ENCODE measurements at places on chromosomes 1 and 21.

DNA sequence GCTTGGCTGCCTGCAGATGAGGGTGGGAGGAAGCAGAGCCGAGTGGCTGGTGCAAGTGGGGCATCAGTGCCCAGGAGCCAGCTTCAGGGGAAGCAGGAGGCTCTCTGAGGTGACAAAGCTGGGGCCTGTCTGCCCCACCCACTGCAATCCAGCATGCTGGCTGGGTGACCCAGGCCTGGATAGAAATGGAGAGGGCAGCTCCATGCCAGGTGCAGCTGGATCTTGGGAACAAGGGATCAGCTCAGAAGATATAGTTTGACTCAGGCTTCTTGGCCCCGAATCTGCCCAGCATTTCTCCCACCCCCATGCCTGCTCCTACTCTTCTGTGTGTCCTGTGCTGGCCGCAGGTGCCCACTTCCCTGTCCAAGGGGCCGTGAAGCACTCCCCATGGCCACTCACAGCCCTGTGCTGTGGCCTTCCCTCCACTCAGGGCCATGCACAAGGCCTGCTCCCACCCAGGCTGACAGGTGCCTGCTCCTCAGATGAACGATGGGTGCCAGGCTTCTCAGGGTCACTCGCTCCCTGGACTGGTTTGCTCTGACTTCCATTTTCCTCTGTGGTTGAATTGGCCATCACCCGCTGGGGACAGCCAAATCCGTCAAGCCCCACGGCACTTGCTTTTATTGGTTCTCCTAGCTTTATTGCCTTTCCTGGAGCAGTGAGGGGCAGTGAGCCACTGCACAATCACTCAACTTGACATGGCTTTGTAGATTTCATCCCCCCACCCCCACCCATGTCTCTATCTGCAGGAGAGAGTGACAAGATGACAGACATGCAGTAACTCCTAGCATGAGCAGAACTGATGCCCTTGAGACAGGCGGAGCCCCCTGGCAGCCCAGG lies 174.8 kb upstream of the VAMP3 start:
- DNase-seq: no peak

- no peak for DNase-seq
These were observed 87.4 kb downstream of the FASLG start for GRCh38 chr1:172746091-172746949.

DNA sequence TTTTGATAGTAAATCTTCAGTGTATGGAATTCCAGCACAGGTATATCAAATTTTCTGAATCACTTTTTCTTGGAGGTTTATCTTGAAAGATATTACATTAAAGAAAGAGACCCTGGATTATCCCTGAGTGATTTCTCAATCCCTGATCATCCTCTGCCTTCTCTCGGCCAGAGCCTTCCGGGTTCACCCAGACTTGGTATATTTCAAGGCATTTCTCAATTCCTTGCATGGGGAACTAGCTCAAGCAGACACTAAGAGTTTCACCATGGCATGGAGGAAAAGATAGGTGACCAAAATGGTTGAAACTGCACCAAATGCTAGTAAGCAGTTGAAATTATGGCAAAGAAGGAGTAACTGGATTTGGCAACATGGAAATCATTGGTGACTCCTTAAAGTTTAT lies 5.7 kb downstream of the VAMP4 start:
- DNase-seq: no peak

DNA sequence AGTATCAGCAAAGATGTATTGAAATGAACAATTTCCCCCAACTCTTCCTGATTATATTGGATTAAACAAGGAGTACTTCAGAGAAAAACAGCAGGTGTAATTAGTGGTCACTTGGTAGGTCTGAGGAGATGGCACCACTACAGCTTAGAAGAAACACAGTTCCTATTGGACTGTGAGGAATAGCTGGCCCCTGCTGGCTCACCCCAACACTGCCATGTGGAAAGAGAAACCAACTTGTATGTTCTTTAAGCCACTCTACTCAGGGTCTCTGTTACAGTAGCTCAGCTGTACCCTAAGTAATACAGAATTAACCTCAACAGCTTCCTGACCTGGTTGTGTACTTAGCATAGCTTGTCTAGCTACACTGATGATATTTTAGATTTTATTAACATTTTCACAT lies 26.5 kb upstream of the MTR start:
- DNase-seq: no peak

- no peak for DNase-seq
These were observed 100.0 kb upstream of the CLDN14 start for GRCh38 chr21:36579898-36580297.

DNA sequence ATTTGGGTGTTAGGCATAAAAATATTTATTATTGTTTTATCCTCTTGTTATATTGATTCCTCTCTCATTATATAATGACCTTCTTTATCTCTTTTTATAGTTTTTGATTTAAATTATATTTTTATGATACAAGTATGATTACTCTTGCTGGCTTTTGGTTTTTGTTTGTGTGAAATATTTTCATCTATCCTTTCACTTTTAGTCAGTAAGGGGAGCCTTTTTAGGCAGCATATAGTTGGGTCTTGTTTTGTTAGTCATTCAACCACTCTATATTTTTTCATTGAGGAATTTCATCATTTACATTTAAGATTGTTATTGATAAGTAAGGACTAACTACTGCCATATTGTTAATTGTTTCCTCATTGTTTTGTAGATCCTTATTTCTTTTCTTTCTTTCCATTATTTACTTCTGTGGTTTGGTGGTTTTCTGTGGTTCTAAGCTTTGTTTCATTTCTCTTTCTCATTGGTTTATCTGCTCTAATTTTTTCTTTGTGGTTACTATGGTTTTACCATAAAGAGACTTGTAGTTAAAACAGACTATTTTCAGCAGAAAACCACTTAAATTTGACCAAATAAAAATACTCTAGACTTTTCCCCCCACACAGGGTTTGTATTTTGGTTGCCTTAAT lies 593.1 kb downstream of the NUF2 start:
- DNase-seq: no peak

DNA sequence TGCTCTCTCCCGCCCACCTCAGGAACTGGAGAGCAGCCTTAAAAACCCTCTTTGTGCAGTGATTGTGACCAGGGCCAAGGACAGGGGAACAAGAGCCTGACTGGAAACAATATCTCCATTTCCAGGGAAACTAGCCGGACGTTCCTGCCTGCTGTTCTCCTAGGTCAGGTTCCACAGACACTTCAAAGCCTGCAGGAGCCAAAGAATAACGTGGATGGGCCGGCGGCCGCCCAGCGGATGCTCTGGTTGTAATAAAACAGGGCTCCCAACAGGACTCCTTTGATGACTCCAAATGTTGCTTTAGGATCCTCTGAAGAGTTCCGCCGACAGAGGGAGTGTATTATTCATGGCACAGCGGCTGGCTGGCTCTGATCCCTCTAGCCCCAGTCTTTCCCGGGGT lies 162.2 kb downstream of the PLXNA2 start:
- DNase-seq: no peak

DNA sequence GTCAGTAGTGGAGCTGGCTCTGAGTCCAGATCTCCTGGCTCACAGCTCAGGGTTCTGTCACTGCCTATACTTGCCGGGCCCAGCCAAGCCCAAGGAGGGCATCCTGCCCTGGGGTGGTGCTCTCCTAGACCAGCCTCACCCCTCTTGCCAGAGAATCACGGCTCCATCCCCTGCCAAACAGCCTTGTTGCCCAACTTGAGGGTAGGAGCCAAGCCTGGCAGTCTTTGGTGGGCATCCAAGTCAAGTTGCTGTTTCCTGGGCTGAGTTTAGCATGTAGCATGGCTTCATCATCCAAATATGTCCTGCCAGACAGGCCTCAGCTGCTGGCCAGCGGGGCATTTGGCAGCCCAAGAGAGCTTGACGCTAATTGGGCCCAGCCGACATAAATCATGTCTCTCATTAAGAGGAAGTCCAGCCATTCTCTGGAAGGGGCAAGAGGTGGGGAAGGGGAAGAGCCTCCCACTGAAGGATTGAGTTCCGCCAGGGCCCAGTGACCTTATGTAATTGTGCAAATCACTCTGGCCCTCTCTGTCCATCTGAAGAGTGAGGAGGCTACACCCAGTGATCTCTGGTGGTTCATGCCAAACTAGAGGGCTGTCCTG lies 22.6 kb upstream of the TRABD2B start:
- DNase-seq: no peak

GRCh38 chr1:153833171-153833570 lies 58.0 kb downstream of the SLC27A3 start:
- no peak for DNase-seq

GRCh38 chr1:200410566-200410878 lies 686 bp upstream of the ZNF281 start:
- DNase-seq: no peak

DNA sequence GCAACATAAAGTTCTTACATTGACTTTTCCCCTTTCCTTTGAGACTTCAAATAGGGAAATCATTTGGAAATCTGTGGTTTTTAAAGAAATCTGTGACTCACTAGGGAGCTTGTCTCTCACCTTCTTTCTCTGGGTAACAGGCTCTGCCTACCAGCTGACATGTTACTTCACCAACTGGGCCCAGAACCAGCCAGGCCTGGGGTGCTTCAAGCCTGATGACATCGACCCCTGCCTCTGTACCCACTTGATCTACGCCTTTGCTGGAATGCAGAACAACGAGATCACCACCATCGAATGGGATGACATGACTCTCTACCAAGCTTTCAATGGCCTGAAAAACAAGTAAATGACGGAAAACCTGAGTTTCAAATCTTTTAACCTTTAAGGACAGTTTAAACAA lies 9.2 kb upstream of the CHIA start:
- DNase-seq: no peak

GRCh38 chr1:30706528-30706927 lies 16.9 kb downstream of the MATN1 start:
- DNase-seq: no peak

DNA sequence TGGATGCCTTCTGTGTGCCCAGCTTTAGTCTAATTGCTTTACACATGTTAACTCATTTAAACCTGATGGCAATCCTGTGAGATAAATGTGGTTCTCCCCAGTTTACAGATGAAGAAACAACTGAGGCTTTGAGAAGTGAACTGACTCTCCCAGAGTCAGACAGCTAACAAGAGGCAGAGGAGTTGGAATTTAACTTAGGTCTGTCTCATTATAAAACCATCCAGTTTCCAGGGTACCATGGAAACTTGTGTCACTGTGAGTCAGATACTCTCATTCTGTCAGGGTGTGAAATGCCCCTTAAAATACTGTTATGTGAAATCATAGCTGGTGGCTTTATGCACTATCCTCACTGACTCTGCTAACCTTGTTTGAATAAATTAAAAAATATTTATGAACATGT lies 206.6 kb downstream of the PBX1 start:
- no peak for DNase-seq

- DNase-seq: no peak
These were observed 15.2 kb downstream of the PLA2G4A start for GRCh38 chr1:186843931-186844330.

GRCh38 chr1:180859306-180859705 lies 53.4 kb upstream of the KIAA1614 start:
- no peak for DNase-seq

DNA sequence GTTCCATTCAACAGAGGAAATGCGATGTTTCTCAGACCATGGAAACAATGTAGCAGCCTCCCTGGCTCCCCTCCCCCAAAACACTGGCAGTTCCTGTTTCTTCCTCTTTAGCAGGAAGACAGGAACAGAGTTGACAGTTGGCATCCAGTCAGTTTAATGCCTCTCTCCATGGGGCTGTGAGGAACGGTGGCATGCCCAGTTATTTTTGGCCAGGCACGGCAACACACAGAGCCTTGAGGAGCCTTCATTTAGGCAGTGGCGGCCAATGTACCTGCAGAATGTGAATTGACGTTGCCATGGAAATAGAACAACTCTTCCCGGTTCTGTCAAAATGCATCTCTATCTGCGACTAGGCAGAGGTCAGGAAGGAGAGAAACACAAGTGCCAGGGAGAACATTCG lies 330.6 kb downstream of the DSCAM start:
- DNase-seq: no peak

DNA sequence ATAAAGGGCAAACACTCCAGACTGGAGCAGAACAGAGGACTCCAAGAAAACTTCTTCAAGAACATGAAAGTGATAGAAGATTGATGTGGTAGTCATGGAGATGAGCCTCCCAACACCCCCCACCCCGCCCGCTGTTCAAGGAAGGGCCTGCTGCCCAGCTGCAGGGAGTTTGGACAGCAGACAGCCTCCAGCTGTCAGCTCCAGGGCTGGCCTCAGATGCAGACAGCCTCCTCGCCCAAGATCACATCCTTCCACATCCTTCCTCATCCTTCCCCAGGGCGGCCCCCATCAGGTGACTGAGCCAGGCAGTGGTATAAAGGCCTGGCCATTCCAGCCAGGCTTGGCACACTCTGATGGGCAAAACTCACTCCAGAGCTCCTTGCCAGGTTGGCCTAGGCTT lies 24.6 kb downstream of the HMGN2 start:
- DNase-seq: no peak

DNA sequence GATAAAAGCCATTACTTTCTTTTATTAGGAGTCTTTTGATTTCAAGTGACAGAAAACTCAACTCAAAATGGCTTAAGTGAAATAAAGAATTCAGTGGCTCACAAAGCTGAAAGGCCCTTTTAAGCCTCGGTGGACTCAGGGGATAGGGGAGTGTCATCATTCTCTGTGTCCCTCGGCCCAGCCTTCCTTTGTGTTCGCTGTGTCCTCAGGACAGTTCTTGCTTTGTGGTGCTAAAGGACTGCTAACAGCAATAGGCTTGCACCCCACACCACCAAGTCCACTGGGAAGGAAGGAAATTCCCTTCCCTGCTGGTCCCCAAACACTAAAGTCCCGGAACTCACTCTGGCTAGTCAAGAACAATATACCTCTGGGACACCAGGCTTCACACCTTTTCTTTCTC lies 129.2 kb downstream of the NTPCR start:
- no peak for DNase-seq
